ENCODE measurements at places on chromosomes 4 and X. TPM values are rescaled to one million over a fixed set of nuclear protein-coding genes. Genes with fewer than 3 reads are reported as not detected.

GRCh38 chr4:108244606-108245005 lies 75.9 kb upstream of the LEF1 start:
- DNase-seq: no peak

- DNase-seq: no peak
Observed at GRCh38 chrX:149493567-149494562, 11.2 kb downstream of the IDS start.

DNA sequence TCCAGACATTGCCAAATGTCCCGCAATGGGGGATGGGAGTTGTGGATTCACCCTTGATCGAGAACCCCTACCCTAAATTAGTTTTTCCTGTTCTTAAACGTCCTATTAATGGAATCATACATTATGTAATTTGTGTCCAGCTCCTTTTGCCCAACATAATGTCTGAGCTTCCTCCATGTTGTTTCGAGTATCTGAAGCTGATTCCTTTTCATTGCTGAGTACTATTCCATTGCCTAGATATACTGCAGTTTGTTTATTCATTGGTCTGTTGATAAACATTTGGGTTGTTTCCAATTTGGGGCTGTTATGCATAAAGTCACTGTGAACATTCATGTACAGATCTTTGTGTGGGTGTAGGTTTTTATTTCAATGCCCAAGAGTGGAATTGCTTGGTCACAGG lies 251.3 kb downstream of the BCOR start:
- DNase-seq: no peak

DNA sequence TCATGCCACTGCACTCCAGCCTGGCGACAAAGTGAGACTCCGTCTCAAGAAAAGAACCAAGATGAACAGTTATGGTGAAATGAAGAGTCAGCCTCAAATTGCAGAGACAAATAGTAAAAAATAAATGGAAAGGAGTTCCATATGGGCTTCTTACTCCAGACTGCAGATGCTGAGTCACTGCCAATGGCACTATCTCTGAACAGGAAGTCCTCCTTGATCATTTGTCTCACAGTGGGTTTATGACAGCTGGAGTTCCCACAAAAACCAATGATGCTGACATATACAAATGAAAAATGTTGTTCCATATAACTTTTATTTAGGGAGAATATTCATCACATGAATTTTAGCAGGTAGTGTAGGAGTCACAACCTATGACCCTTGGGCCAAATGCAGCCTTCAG lies 631.6 kb downstream of the PCDH18 start:
- peak; percentile 2 for DNase-seq

DNA sequence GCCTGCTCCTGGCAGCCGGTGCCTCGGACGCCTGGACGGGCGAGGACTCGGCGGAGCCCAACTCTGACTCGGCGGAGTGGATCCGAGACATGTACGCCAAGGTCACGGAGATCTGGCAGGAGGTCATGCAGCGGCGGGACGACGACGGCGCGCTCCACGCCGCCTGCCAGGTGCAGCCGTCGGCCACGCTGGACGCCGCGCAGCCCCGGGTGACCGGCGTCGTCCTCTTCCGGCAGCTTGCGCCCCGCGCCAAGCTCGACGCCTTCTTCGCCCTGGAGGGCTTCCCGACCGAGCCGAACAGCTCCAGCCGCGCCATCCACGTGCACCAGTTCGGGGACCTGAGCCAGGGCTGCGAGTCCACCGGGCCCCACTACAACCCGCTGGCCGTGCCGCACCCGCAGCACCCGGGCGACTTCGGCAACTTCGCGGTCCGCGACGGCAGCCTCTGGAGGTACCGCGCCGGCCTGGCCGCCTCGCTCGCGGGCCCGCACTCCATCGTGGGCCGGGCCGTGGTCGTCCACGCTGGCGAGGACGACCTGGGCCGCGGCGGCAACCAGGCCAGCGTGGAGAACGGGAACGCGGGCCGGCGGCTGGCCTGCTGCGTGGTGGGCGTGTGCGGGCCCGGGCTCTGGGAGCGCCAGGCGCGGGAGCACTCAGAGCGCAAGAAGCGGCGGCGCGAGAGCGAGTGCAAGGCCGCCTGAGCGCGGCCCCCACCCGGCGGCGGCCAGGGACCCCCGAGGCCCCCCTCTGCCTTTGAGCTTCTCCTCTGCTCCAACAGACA lies 4.4 kb downstream of the SOD3 start:
- DNase-seq: no peak

GRCh38 chr4:6733358-6734164 lies 17.6 kb downstream of the BLOC1S4 start:
- DNase-seq: no peak

DNA sequence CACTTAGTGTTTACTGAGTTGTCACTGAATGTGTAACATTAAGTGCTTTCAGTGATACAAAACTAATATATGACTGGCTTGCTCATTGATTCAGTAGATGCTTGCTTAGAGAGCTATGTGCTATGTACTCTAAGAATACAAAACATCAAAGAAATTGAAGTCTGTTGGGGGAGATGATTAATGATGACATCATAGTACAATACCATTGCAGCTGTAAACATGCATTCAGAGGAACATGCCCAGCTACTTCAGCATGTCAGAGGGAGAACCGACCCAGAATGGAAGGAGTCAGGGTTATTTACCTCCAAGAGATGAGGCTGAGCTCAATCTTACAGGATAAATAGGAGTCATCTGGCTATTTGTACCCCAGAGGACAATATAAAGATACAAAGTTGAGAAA lies 290.8 kb downstream of the TENM3 start:
- DNase-seq: no peak

GRCh38 chr4:40972722-40973121 lies 223.0 kb downstream of the NSUN7 start:
- DNase-seq: no peak

DNA sequence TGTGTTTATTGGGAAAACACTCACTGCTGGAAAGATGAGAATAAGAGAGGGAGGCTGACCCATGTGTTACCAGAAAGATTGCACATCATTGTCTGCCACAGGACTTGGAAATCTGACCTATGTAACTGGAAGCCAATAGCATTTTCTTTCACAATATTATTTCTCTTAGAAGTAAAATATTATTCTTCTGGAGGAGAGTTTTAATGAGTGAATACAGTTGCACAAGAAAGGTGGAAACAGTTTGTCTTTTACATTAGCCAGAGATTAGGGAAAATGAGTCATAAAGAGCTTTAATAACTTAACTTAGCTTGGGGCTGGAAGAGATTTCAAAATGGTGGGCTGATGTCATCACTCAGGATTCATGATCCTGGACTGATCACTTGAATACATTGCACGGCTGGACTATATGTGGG lies 31.5 kb upstream of the LNX1 start:
- no peak for DNase-seq

GRCh38 chr4:150579551-150580234 lies 2.3 kb upstream of the MAB21L2 start:
- DNase-seq: peak; percentile 46

- DNase-seq: no peak
Observed at GRCh38 chr4:122099896-122100295, 52.2 kb upstream of the BLTP1 start.

- no peak for DNase-seq
Observed at GRCh38 chr4:36283912-36284465, 2.6 kb downstream of the DTHD1 start.

GRCh38 chr4:39259571-39260330 lies 77.4 kb downstream of the WDR19 start:
- no peak for DNase-seq

GRCh38 chrX:149470955-149471354 lies 34.2 kb downstream of the IDS start:
- DNase-seq: peak; percentile 74

GRCh38 chr4:188606635-188607034 lies 467.4 kb downstream of the TRIML1 start:
- no peak for DNase-seq

GRCh38 chr4:151389311-151389710 lies 19.7 kb upstream of the FHIP1A start:
- no peak for DNase-seq

DNA sequence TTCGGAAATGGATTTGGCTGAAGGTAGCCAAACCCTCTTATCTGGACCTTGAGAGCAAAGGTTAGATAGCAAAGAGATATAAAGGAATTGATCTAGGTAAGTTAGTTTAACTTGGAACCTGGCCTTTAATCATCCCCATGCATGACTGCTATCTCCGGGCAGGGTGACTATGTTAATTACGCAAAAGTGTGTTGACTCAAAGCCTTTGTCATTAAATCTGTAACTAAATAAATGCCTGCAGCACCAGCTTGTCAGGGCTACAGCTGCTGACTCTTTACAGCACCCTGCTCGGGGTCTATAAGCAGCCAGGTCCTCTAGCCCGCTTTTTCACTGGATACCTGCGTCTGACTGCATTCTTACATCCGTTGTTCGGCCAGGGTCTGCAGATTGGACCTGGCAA lies 201.7 kb downstream of the TBCK start:
- DNase-seq: no peak

DNA sequence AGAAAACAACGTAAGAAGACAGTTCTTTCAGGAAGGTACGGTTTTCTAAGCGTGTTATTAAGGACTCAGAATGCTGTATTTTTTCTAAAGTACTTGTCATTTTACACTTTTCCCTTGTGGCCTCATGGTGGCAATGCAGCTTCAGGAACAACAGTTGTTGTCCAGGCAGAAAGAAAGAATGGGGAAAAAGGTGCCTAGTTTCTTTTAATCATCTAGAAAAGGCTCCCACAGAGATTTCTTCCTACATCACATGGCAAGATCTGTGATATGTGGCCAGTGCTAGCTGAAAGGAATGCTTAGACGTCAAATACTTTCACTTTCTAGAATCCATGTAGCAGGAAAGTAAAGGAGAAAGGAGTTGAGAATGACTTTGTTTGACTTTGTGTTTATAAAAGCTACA lies 49.0 kb upstream of the TRAM1L1 start:
- DNase-seq: peak; percentile 19

DNA sequence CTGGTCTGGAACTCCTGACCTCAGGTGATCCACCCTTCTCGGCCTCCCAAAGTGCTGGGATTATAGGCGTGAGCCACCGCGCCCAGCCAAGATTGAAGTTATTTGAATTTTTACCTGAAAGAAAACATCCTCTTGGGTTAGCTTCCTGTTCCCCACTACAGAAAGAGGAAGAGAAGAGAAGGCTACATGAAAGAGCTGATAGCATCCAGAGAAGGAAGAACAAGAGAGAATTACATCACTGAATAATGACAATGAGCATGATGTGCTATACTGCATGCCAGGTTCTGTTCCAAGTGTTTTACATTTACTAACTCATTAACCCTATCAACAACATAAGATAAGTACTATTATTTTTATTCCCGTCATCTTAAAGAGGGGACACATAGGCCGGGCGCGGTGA lies 11.5 kb upstream of the TBC1D1 start:
- no peak for DNase-seq

DNA sequence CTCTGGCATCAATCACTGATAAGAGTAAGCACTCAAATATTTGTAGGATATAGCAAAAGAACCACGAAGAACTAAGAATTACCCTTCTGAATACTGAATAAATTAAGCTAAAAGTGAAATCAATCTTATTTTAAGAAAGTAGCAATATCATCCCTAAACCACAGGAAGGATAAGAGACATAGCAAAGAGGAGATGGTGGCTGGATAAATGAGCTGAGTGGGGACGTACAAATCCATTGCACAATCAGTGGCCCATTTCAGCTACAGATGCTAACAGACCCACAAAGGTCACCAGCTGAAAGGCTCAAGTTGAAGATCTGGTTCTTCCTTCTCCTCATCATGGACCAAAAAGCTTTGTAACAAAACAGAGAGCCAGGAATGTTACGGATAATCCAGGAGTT lies 77.1 kb downstream of the SLC9A7 start:
- no peak for DNase-seq

The TLR2 gene
- polyA plus RNA-seq: 4.6 TPM

The FRAS1 gene
- polyA plus RNA-seq: 4.6 TPM

The GPC4 gene
- 98.8 TPM for polyA plus RNA-seq

The ABLIM2 gene
- 16.0 TPM for polyA plus RNA-seq

The UBE2K gene
- 41.0 TPM for polyA plus RNA-seq

Data from hindlimb muscle (tissue), 1 donor.